ENCODE measurements at places on chromosomes 5 and 9. TPM values are rescaled to one million over a fixed set of nuclear protein-coding genes. Genes with fewer than 3 reads are reported as not detected.

GRCh38 chr9:93258818-93259489, 75.0 kb downstream of the WNK2 start:
- no peak for DNase-seq

- no peak for DNase-seq
Measured at GRCh38 chr5:104977529-104977928, 1414.9 kb upstream of the NUDT12 start.

DNA sequence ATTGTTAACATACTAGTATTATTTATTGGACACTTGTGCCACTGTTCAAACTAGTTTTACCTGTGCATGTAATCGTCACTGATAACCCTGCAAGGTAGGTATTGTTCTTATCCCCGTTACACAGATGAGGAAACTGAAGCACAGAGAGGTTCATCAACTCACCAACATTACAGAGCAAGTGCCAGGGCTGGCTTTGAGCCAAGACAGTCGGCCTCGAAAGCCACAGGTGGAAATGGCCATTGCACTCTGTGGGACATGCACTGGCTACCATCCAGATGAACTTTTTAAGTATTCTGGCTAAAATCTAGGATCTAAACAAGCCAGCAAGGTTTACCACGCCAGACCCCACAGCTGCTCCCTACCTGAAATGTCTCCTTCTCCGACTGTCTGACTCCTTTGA, 57.9 kb downstream of the TEX10 start:
- DNase-seq, result no peak

Gene GPRIN1
- total RNA-seq, result 2.1 TPM
